ENCODE measurements at places on chromosomes 2 and 18.

GRCh38 chr2:15660491-15661294, 69.0 kb downstream of the DDX1 start:
- no peak for DNase-seq

GRCh38 chr18:48939205-48940097, 11.3 kb downstream of the SMAD7 start:
- DNase-seq = no peak

DNA sequence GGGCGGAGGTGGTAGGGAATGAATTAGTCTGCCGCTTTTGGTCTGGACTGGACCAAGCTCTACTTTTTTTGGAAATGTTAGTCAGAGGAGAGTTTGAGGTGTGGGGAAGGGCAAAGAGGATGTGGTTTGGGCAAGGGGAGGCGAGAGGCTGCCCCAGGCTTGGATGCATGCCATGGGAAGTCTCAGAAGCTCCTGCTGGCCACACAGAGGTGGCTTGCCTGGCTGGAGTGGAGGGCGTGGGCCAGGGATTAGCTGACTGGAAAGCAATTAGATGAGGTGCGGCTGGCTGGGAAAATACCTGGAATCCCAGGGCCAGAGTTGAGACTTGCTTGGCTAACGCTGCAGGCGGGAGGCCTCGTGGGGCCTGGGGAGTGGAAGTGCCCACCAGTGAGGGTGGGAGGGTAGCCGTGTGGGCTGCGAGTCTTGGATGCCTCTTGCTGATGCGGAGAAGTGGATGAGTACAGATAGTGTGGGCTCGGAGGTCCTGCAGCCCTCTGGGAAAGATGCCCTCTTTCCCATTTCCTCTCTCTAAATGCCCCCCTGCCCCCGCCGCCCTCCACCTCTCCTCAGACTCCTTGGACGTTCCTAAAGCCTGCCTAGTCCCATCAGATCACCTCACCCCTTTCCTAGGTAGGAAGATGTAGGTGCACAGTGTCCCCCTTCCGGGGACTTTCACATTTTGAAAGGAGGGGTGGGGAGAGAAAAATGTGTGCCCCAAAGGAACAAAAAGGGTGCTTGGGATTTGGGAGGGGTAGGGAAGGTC, 117.6 kb downstream of the SMAD7 start:
- no peak for DNase-seq

DNA sequence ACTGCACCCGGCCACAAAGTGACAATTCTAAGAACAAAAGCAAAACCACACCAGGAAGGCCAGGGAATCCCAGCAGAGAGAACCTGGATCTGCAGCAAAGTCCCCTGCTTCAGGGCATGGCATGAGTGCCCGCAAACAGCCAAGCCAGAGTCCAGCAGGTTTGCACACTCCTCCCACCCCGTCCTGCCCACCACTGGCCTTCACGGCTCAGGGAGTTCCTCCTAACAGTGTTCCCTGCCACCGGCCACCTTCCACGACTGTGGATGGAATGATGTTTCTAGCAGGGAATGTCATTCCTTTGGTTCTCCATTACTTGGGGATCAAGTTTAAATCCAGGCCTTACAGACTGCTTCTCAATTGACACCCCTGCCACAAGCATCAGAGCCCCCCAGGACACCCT, 42.0 kb upstream of the B3GNT7 start:
- DNase-seq = no peak

DNA sequence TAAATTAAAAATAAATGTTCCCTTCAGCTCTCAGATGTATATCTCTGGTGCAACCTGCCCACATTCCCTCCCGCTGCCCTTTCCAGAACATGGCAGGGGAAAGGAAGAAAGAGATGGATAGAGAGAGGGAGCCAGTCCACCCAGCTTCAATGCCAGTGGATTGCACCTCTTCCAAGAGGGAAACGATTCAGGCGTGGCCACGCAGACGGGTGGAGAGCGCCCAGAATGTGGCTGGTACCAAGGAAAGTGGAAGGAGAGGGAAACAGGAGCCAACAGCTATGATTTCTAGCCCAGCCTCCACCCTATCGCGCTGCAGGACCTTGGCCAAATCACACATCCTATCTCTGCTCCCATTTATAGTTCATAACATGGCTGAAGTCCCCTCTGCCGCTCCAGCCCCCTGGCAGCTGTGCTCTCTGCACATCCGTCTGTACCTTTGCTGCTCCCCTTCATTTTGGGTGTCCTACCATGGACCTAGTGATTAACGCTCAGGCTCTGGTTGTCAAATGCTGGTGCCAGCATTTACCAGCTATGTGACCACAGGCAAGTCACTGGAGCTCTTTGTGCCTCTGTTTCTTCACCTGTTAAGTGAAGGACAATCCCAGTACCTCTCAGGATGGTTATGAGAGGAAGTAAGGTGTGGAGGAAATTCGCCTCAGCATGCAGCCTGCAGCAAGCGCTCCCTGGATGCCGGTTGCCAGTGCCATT, 66.5 kb downstream of the SFXN5 start:
- no peak for DNase-seq

- DNase-seq = no peak
Measured at GRCh38 chr2:39156107-39156506, 35.3 kb upstream of the SOS1 start.

DNA sequence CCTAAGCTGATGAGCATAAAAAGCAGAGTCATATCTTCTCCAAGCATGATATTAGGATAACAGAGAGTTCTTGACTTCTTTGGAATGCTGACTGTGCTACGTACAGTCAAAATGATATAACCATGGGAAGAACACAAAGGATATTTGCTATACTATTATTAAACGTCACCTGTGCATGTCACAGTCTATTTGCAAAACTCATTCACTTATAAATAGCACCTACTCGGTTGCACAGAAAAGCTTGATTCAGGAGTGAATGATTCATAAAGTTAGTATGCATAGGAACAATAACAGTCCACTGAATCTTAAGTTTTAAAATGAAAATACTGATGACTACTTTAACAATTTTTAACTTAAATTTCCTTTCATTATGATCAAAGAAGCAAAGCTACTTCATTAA, 83.3 kb downstream of the SP3 start:
- DNase-seq = no peak

DNA sequence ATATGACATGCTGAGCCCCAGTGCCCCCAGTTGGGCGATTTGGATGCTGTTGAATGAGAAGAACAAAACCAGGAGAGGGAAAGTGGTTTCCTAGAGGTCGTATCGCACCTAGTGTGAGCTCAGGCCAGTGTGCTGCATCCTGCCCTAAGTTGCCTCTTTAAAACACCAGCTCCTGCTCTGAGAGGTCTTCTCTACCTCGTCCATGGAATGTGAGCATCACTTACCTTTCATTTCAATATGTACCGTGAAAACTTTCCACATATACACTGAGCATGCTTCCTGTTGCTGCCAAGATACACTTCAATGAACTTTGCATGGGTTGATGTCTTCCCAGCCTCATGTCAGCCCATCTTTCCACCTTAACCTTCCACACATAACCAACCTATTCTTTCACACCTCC, 55.6 kb downstream of the MYT1L start:
- no peak for DNase-seq

DNA sequence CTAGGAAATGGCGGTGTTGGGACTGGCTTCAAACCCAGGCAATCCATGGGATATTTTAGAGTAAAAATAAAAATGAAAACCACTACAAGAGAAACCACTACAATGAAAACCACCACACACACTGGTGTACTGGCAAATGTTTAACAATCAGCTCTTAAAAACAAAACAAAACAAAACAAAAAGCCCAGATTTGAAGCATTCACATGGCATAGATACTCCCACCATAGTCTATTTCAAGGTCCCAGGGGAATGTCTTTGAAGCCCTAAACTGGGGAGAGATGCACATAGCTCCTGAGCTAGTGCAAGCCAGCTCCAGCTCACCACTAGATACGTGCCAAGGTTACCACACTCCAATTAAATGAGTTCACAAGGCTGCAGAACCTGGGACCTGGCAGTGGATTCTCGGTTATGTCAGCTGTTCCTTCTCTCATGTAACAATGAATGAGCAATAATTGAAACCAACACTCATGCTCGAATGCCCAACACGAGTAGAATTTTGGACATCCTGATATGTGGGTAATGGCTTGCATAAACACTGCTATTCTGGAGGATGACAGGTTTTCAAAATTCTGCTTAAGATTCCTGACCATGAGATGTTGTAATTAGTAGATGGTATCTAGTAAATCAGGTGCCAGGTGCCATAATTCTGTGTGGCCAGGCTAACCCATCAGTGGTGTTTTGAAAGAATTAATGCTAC, 102.2 kb downstream of the OSBPL6 start:
- no peak for DNase-seq

- no peak for DNase-seq
Measured at GRCh38 chr2:72028351-72028995, 119.2 kb downstream of the CYP26B1 start.

DNA sequence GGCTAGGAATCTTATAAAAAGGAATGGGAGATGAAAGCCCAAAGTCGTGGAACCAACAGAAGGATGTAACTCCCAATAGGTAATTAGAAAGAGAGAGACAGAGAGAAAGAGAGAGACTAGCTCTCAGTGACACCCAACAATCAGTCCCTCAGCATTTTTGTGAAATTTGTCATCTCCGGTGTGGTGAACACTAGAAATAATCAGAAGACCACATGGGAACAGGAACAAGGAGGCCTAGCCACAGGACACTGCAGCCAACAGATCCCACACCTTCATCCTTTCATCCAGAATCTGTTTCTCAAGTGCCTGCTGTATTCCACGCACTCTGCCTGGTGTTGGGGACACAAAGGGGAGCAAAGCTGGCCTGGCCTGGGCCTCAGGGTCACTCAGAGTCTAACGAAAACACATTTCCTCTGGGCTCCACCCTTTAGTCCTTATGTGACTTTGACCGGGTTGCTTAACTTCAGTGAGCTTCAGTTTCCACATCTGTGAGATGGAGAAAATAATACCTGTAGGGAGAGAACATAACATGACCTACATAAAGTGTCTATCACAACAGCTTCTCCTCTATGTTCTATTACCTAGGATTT, 53.1 kb downstream of the EHD3 start:
- DNase-seq = no peak

- no peak for DNase-seq
Measured at GRCh38 chr2:138020432-138020831, 56.2 kb downstream of the HNMT start.

- DNase-seq = no peak
Measured at GRCh38 chr2:240507778-240508251, 50.0 kb downstream of the ANKMY1 start.

- DNase-seq = no peak
Measured at GRCh38 chr2:20136149-20136548, 84.7 kb upstream of the LAPTM4A start.

DNA sequence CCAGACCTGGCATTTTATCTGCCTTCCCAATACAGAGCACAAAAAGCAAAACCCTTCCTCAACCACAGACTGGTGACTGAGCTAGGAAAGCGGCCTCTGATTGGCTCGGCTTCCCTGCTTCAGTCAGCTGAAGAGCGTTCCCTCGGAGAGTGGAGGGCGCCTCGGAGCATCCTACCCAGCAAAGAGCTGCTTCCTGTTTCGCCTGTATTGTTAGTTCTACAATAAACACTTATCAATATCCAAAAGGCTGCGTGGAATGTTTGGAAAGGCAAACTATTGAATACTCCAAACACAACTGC, 125.0 kb downstream of the CACNB4 start:
- no peak for DNase-seq

GRCh38 chr2:220767591-220768255, 804.4 kb downstream of the EPHA4 start:
- DNase-seq = no peak

DNA sequence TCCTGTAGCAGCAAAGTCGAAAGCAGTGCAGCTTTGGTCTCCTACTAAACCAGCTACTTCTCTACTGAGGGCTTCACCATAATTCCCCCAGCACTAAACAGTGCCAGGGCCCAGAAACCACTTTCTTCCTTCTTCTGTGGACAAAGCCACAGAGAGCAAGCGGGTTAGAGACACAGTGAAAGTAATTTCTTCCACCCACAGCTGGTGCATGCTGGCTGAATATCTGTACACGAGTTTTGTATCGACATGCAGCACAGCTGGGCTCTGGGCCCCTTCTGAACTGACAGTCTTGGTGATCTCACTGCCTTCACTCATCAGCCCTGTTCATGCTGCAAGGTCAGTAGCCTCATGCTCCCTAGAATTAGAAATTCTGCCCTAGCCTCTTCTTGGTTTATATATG, 74.0 kb upstream of the SULT1C3 start:
- no peak for DNase-seq

- no peak for DNase-seq
Measured at GRCh38 chr18:5380586-5380985, 85.1 kb upstream of the ZBTB14 start.

GRCh38 chr2:117523711-117524238, 290.7 kb upstream of the DDX18 start:
- no peak for DNase-seq

DNA sequence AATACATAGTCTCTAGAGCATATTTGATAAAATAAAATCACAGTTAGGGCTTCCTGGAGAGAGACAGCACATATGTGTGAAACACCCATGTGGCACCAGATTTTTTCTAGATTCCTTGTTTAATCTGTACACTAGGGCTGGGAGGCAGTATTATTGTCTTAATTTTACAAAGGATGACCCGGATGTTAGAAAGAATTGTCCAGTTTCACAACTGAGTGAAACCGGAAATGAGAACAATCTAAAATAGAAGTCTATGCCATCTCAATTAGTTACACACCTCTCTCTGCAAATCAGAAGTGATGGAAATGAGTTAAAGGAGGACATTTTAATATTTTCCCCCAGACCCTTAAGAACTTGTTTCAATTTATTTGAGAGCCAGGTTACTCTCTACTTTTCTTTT, 463.7 kb upstream of the DSEL start:
- no peak for DNase-seq

DNA sequence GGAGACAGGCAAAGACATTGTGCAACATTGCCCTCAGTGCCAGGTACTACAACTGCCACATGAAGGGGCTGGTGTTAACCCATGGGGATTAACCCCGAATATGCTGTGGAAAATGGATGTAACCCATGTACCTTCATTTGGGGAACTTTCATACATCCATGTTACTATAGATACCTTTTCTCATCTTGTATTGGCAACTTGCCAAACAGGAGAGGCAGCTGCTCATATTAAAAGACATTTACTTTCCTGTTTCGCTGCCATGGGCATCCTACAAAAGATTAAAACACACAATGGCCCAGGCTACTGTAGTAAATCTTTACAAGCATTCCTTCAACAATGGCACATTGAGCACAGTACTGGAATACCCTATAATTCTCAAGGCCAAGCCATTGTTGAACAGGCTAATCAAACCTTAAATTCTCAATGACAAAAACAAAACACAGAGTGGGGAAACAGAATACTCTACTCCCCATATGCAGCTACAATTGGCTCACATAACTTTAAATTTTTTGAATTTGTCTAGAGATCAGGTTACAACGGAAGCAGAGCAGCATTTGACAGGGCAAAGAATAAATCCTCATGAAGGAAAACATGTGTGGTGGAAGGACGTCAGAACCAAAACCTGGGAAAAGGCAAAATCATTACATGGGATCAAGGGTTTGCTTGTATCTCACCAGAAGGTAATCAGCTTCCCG, 1723.5 kb upstream of the LRRTM1 start:
- peak; percentile 66 for DNase-seq

DNA sequence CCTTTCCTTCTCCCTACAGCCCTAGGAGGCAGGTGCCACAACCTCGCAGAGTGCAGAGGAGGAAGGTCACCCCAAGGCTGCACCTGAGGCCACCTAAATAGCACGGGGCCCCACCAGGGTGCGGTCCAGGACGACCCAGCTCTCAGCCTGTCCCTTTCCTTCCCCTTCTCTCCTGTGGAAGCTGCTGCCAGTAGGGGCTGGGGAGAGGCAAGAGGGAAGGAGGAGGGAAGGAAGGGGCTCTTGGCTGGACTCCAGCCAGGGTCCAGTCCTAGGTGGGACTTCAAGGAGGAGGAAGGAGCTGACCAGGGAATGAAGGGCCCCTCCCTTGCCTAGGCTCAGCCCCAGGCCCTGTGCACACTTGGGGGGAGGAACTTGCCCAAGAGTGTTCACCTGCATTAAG, 11.1 kb downstream of the CRACDL start:
- DNase-seq = no peak

All from NCI-H2081 treated with DMSO at 0.1 percent for 48 hours (cell line).